ENCODE measurements at places on chromosomes 6 and 20. TPM values are rescaled to one million over a fixed set of nuclear protein-coding genes. Genes with fewer than 3 reads are reported as not detected.

Gene KIAA0408
- 73.0 TPM for total RNA-seq

Gene SLC44A4
- 66.4 TPM for total RNA-seq

Gene DPPA5
- not detected for total RNA-seq

Gene DEFB124
- total RNA-seq: not detected

Gene RFX6
- 1.5 TPM for total RNA-seq

Gene TRMT11
- 17.0 TPM for total RNA-seq

Gene C20orf144
- total RNA-seq: 0.31 TPM

Gene C6orf58
- not detected for total RNA-seq

DNA sequence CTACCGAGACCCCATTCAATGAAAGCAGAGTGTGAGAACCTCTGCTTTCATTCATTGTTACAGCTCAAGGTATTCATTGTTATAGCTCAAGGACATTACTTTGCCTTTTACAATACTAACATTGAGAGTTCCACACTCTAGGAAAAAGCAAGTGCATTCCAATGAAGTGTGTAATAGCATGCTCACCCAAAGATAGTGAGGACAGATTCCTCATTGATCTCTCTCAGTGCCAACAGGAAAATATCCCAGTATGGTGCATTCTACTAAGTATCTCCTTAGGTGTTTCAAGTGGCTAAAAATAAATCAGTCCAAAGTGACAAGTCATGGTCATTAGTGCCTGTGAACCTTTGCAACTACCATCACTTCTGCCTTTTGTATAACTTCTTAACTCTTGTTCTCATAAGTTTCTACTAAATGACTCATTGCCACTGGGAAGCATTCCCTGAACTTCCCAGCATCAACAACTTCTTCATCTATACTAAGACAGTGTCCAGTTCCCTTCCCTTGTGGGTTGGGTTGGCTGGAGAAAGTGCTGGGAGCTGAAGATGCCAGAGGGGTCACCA, 140.7 kb upstream of the STXBP5 start:
- DNase-seq: no peak

DNA sequence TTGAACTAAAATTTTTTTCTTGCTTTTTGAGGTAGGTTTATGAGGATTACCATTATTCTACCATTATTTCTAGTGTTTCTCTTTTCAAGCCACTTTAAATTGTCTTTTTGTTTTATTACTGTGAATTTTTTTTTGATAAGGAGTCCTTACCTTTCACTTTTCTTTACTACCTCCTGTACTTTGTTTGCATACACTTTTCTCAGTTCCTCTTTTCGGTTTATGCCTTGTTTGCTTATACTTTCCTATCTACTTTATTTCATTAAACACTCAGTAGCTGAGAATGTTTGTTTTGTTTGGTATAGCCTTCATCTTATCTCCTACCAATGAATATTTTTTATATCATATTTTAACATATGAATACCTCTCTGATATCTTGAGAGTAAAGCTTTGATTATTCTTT, 147.9 kb downstream of the TFAP2B start:
- DNase-seq: no peak

DNA sequence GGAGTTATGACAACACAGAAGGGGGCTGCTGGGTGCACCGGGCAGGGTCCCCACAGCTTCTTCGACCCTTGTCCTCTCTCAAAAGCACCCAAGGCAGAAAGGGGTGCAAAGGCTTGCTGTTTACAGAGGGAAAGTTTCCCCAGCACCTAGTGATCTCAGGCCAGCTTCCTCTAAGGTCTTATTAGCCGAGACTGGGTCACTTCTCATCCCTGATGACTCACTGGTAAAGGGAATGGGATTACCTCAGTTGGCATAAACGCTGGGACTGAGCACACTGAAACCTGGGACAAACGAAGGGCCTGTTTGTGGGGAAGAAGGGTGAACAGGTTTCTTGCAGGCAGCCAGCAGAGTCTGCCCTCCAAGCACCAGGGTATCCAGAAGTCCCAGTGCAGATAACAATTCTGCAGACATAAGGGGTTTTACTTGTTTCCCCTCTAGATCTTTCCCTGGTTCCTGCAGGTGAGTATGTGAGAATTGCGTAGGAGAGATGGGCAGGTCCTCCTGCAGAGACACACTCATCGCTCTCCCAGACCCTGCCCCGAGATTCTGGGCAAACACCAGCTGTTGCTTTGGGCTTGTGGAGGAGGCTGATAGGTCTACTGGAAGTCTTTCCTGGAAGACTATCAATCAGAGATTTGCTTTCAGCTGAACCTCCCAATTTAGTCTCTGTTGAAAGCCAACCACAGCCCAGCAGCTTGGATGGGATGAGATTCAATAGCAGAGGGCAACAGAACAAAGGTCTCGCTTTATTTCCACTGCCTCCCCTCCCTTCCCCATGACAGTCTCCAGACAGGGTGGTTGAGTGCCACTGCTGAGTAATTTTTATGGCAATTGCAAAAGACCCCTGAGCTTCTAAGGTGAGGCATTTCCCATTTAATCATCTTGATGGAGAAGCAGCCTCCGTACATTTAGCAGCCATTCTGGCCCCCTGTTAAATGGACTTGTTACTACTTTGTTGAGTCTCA, 25.7 kb downstream of the KCNG1 start:
- no peak for DNase-seq

DNA sequence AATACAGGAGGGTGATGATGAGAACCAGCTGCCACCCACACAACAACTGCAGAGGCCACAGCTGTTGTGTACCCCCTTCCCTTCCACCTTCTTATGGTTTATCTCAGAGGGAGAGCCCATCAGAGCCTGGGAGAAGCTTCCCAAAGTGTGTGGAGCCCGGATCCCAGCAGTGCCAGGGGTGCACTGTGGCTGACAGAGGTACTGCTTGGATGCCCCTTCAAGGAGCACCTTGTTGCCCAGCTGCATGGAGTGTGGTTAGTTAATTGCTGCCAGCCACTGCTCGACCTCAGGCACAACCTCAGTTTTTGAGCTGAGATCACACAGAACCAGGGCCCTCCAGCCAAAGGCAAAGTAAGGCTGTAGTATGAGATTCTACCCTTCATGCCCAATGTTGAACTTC, 13.0 kb downstream of the PI3 start:
- DNase-seq: no peak

DNA sequence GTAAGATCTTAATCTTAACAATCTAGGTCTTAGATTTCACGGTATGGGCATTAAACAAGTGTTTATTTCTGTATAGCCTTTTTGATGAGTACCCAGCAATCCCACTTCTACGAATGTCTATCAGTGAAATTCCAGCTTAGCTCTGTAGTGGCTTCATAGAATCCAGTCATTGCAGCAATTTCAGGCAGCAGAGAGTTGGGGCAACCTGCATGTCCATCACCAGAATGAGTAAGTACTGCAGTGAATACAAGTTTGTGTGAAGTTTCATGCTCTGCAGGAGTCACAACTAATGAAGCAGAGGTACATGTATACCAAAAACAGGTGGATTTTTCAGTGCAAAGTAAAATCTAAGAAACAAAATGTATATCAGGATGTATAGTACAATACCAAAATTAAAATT, 151.7 kb downstream of the OR2B2 start:
- DNase-seq: no peak

DNA sequence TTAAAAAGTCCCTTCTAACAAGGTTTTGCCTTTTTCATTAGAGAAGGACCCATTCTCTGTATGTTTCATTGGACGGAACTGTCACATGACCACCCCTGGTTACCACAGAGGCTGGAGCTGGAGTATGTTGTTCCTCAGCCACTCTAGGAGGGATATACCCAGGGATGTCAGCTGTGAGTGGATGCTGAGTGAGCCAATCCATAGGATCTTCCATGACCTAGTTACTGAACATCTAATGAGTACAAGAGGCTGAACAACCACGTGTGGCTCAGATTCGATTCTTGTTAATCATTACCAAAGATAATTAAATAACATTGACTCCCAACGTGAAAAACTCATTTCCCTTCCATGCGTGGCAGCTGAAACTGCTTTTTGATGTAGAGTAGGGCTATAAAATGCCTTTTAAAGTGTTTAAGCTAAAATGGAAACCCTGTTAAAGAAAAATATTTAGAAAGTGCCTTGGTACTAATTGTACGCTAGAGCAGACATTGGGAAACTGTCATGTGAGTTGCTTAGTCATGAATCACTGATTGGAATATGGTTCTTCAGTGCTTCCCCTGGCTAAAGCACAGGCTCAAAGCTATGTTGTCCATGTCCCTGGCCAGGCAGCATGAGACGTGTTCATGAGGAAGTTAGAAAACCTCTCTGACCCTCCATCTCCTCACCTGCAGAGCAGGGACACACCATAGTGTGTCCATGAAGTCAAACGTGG, 256.1 kb downstream of the ZNF217 start:
- no peak for DNase-seq

DNA sequence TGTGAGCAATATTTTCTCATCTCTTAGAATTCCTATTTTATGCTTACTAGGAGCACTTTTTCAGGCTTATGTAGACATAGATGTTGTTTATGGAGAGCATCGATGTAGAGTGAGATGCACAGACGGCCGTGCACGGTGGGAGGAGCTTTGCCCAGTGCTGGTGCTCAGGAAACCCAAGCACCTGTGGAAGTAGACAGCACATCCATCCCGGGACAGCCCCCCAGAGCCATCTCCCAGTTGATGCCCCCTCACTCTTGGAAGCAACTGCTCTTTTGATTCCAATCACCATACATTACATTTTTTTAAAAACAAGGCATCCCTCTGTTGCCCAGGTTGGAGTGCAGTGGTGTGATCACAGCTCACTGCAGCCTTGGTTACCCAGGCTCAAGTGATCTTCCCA, 143.7 kb downstream of the SMOC2 start:
- DNase-seq: no peak

DNA sequence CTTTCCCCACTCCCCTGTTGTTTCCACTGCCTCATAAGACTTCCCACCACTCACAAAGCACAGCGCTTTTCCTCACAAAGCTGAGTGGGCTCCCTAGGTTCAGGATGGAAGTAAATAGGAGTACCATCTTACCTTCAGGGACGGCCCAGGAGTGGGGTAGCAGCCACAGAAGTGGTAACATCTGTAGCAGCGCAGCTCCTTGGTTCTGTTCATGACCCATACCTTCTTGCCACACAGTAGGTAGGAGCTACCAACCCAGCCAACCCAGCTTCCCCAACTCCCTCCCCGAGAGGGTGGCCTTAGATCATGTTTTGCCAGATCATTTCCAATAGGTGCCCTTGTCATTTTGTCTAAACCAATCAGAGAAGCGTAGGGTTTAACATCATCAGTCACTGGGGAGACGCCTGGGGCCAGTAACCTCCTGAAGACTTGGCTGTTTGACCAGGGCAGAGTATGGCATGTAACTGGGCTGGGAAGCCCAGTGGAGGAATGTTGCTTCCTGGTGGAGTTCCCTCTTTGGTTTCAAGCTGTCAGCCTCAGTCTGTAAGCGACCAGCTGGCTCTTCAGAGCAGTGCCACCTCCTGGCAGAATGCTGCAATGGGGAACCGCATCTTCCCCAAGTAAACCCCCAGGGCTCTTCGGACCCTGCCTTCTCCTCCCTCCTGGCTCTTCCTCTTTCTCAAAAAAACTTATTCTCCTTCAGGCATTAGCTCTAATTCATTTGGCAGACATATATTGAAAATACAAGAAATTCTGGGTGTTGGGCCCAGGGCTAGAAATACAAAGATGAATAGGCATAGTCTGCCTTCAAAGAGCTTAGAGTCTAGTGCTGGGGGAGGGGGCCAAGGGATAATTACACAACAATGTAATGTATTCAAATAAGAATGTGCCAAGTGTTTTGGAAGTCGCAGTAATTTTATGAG, at the start of gene HLA-DMA:
Gene HLA-DMA (minus strand): TSS at position 281 of the 923 bp plus-strand sequence. CDS start 61 bp downstream, at position 220.
- peak; percentile 86 for DNase-seq

GRCh38 chr6:105036351-105036750, 79.4 kb downstream of the LIN28B start:
- DNase-seq: no peak

DNA sequence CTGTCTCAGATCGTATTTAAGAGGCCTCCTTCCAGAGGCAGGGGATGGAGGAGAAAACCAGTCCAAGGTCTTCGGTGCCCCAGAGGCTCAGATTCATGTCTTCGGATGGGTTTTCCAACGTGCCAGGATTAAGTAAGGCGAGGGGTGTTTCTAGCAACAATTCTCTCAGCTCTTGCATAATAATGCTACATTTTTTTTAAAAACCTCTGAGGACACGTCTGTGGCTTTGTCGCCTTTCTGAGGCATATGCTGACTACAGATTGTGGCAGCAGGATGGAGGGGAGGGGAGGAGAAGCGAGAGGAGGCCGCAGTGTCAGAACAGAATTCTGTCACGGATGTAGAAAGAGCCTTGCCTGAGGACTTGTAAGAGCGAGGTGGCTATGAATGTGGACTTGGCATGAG, 17.7 kb upstream of the CCDC167 start:
- DNase-seq: no peak

GRCh38 chr6:147662646-147663045, 154.2 kb downstream of the SAMD5 start:
- no peak for DNase-seq

DNA sequence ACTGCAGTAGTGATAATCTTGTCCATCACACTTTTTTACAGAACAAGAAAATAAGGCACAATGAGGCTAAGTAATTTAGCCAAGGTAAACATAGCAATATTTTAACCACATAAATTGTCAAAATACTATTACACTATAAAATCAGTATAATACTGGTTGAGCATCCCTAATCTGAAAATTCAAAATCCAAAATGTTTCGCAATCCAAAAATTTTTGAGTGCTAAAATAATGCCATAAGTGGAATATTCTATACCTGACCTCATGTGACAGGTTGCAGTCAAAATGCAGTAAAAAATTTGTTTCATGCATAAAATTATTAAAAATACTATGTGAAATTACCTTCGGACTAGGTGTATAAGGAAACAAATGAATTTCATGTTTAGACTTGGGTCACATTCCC, 101.5 kb downstream of the PDSS2 start:
- DNase-seq: no peak

GRCh38 chr20:16488616-16489015, 84.6 kb downstream of the KIF16B start:
- DNase-seq: no peak

- DNase-seq: no peak
These were observed 487.5 kb downstream of the EPM2A start for GRCh38 chr6:145247692-145248419.

DNA sequence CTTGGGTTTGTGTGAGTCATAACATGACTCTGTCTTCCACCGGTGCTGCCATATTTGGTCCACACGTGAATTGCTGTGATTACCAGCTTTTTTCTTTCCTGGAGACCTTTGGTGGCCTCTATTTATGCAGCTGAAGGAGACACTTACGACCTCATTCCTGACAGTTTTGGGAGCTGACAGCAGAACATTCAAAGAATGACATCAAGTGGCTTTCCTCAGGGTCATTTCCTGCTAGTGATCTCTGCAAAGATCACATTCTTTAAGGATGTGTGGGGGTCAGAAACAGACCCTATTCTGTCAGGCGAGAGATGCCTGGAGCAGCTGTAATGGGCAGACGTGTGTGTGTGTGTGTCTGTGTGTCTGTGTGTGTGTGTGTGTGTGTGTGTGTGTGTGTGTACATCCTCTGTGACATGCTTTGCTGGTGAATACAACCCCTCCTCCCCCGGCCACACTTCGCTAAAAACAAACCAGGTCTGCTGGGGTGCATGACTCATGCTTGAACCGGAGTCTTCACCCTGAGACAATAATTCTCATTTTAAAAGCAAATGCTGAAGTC, 115.6 kb downstream of the TMEM170B start:
- peak; percentile 55 for DNase-seq
